Vein endothelial cell (primary cell): ENCODE measurements at places on chromosomes 12 and 14. TPM values are rescaled to one million over a fixed set of nuclear protein-coding genes. Genes with fewer than 3 reads are reported as not detected.

TCHP gene
- total RNA-seq = 9.8 and 11.9 TPM in 2 replicates

PMCH gene
- 0.65 and 0.76 TPM in 2 replicates for total RNA-seq

NEK9 gene
- 19.9 and 24.8 TPM in 2 replicates for total RNA-seq

ESPL1 gene
- 6.2 and 10.9 TPM in 2 replicates for total RNA-seq

HOXC13 gene
- not detected in 2 replicates for total RNA-seq

PPP1R1A gene
- not detected in 2 replicates for total RNA-seq

GUCY2C gene
- total RNA-seq = not detected in 2 replicates

RPL10L gene
- total RNA-seq = not detected in 2 replicates

DAO gene
- not detected in 2 replicates for total RNA-seq

TMPRSS12 gene
- total RNA-seq = not detected in 2 replicates

KRT72 gene
- total RNA-seq = not detected in 2 replicates

OTOGL gene
- 0.98 and 1.5 TPM in 2 replicates for total RNA-seq

HRK gene
- not detected in 2 replicates for total RNA-seq

RNASE3 gene
- total RNA-seq = not detected in 2 replicates

LBHD2 gene
- total RNA-seq = not detected in 2 replicates

VRTN gene
- not detected in 2 replicates for total RNA-seq

COL2A1 gene
- total RNA-seq = under 0.01 TPM in 2 replicates

CCDC196 gene
- total RNA-seq = not detected in 2 replicates

DIO3 gene
- total RNA-seq = not detected in 2 replicates

RNASE1 gene
- total RNA-seq = 34.0 and 52.4 TPM in 2 replicates

KRT78 gene
- total RNA-seq = not detected in 2 replicates

ERP27 gene
- total RNA-seq = 0.33 and 1.3 TPM in 2 replicates

AMHR2 gene
- not detected in 2 replicates for total RNA-seq

ANO2 gene
- total RNA-seq = 45.6 and 58.5 TPM in 2 replicates

PZP gene
- 0.98 and 1.1 TPM in 2 replicates for total RNA-seq

AVPR1A gene
- total RNA-seq = not detected in 2 replicates

HOXC9 gene
- total RNA-seq = under 0.01 and 0.19 TPM in 2 replicates

SYCP3 gene
- total RNA-seq = 0.33 and 0.67 TPM in 2 replicates

EIF4B gene
- total RNA-seq = 1,037 and 1,409 TPM in 2 replicates

PTHLH gene
- 0.33 and 0.86 TPM in 2 replicates for total RNA-seq

MMP19 gene
- 0.65 and 0.86 TPM in 2 replicates for total RNA-seq

NPAS3 gene
- 0.10 and 0.33 TPM in 2 replicates for total RNA-seq

LRRIQ1 gene
- total RNA-seq = 0.33 and 0.86 TPM in 2 replicates
